ENCODE measurements at places on chromosomes 1 and 21.

DNA sequence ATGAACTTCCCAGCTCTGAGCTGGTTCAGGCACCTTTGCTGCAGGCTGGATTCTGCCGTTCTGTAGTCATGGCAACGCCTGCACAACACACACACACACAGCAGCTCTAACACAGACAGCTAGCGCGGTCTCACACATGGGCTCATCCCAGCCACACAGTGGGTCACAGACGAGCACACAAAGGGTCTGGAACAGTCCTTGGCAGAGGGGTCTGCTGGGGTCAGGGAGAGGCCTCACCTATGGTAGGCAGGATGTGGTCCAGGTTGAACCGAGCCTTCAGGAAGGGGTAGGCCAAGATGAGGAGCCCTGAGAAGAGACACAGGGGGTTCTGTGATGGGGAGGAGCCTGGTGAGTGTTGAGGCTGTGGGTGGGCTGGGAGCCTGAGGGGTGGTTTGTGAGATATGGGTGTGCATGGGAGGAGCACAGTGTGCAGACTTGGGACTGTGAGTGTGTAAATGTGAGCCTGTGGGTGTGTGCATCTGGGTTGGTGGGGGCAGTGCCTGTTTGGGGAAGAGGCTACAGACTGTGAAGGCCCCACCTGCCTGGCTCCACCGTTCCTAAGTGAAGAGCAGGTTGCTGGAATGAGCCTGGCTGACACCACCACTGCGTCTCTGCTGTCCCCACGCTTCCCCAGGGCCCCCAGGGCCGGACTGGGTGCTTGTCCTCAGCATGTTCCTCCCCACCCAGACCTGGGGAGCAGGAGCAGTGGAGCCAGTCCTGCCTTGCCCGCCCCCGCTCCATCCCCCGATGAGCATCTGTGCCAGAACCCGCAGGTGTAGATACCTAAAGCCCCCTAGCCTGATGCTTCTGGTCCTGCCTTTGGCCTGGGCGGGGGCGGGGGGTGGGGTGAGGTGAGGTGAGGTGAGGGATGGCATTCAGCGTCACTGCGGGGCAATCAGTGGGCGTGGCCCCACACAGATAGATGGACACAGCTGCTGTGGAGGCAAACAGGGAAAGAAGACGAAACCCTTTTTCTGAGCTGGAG is 1.5 kb downstream of the KNCN start:
- no peak for DNase-seq

GRCh38 chr1:79657951-79658658 is 651.6 kb upstream of the ADGRL4 start:
- DNase-seq: no peak

- peak; percentile 67 for DNase-seq
These were observed 30.9 kb downstream of the SNAP47 start for GRCh38 chr1:227766015-227766634.

- no peak for DNase-seq
These were observed 12.8 kb upstream of the AADACL4 start for GRCh38 chr1:12630946-12631530.

DNA sequence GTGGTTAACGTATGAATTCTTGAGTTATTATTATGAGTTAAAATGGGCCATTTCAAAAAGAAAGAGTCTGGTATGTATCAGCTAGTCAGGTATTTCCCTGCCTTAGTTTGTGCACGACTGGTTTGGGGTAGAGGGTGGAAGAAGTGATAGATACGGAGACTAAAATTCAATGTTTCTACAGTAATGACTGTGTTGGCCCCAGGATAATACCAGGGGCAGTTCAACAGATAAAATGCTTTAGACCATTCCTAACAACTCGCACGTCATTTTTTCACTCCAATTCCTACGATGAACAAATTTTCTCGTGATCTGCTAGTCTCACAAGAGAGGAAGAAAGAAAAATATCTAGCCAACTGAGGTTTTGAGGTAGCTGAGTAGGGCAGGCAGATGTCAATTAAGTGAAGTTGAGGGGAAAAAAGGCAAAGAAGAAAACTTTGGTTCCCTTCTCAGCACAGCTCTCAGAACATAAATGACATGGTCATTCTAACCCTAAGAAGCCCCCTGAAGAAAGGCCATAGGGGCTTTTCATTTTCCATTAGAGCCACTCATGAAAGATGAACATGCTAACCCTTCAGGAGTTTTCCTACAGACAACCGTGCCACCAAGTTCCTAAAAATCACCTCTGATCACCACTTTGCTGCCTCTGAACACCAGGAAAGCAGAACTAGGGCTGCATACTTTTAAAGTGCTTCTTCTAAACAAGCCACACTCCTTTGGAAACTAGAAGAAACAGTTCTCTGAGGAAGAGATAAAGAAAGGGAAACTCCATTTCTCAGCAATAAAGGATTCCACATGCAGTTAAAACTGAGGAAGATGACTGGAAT is 5.6 kb downstream of the MCOLN2 start:
- DNase-seq: no peak

DNA sequence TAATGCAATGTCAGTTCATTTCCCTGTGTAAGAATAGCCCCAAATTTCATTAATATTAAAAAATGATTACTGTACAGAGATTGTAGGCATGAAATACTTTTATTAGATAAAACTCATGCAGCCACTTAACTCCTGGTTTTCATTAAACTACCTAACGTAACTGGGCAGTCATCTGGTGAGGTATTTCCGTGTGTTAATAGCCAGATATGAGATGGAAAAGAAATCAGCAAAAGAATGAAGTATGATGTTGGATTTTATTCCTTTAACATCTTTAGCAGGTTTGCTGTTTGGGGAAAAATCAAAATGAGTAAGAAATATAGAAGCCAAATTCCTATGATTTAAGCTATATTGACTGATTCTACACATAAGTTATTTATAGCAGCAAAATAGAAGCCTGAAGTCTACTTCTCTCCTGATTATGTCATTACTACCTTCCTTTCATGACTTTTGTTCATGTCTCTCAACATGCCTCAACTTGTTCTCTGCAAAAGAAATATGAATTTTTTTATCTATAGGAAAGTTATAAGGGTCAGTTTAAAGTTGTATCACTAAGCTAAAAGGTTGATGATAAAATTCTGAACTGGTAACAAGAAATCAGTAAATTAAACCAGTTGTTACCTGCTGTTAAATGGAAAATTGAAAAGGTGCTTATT is 42.6 kb downstream of the CCDC18 start:
- DNase-seq: no peak

- no peak for DNase-seq
These were observed at the start of gene ATP1A2 for GRCh38 chr1:160115545-160116282. Gene ATP1A2, plus strand, starts transcription at chr1:160115759. Its CDS starts 103 bp downstream, at chr1:160115862.

GRCh38 chr21:45362077-45362747 is 42.8 kb upstream of the COL18A1 start:
- DNase-seq: no peak

GRCh38 chr1:47031059-47031458 is 7.6 kb downstream of the CYP4X1 start:
- DNase-seq: no peak

GRCh38 chr21:21606041-21606440 is 607.8 kb downstream of the NCAM2 start:
- no peak for DNase-seq

- no peak for DNase-seq
These were observed 323.5 kb downstream of the DUSP10 start for GRCh38 chr1:221418346-221418745.

DNA sequence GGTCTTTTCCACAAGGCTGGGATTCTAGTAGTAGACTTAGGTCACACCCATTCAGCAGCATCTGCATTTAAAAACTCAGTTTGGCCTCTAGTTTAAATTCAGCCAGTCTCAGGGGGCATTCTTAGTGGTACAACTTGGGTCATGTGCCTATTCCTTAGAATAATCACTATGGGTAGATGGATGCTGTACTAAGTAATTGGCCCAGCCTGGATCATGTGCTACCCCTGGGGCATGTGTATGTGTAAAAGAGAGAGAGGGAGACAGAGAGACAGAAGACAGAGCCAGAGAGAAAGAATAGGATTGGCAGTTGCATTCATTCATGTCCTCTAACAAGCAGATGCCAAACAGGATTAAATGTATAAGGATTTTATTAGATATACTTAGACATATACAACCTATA is 13.6 kb upstream of the SYT14 start:
- no peak for DNase-seq

DNA sequence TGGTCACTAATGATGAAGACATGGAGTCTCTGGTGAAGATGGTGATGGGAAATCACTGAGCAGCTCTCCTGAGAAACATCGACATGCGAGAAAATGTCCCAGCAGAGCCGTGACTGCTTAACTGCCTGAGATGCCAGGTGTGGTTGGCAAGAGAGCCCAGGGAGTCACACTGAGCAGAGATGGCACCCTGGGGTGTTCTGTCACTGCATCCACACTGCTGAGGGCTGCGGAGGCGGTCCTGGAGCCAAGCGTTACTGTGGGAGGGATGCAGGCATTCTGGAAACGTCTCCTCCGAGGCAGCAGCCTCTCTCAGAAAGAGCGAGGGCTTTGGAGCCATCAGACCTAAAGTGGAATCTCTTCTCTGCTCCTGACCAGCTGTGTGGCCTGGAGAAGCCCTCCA is 57.2 kb downstream of the EPHB2 start:
- DNase-seq: no peak

DNA sequence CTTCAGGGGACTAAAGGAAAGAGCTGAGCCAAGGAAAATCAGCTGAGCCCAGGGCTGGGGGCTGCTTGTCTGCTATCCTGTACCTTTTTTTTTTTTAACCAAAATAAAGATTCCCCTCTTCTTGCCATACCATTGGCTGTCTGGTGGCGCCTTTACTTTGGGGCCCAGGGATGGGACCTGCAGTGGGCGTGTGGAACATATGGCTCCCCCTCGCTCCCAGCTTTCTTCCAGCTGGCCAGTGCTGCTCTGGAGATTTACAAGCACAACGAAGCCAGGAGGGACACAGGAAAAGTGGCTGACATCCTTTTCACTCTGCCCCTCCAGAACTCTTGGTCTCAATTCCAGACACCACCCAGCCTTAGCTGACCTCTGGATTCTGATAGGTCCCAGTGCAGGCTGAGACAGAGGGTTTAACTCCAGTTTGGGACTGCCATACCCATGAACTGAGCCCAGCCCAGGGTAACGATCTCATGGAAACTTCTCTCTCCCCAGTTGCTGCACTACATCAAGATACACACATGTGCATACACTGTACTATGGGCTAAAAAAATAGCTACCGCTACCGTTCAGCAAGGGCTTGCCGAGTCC is 5.4 kb upstream of the SFN start:
- no peak for DNase-seq

DNA sequence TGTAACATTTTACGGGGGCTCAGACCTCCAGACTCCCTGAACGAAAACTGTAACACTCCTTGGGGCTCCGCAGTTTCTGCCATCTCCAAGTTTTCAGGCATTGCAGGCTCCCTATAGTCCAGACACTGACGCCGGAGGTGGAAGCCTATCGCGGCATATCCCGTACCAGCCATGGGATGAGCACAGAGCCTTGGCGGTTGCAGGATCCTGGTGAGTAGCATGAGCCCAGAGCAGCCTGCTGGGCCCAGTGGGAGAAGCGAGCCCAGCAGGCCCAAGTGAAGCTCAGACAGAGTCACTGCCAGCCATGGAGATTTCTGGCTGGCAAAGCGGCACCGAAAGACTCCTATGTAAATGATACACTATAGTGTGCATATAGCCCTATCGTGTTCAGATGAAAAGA is 446.8 kb downstream of the COL11A1 start:
- no peak for DNase-seq

- no peak for DNase-seq
These were observed 9.3 kb upstream of the KLHDC8A start for GRCh38 chr1:205365945-205366463.

GRCh38 chr1:6923012-6923411 is 137.8 kb downstream of the CAMTA1 start:
- no peak for DNase-seq

GRCh38 chr1:230008721-230009120 is 58.3 kb upstream of the GALNT2 start:
- DNase-seq: no peak

GRCh38 chr21:42537106-42537742 is 23.6 kb downstream of the SLC37A1 start:
- DNase-seq: no peak

DNA sequence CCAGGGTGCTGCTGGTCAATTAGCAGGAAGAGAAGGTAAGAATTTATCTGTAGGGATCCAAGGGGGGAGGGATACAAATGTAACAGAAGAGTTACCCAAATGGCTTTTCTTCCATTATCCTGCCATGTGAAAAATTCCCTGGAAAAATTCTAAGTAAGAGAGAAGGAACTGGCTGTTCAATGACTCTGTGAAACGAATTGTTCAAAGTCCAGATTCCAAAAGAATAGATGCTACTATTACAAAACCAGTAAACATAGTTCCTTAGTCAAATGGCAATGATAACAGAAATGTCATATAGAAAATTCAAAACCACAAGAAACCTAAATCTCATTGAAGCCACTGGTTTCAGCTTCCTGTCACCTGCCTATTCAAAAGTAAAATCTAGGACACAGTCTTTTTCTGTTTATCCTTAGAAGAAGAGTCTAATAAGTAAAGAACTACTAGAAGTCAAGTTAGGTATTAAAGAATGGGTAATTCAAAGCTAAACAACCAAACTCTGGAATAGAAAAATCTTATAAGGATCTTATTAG is 102.6 kb downstream of the ZNF644 start:
- DNase-seq: no peak

DNA sequence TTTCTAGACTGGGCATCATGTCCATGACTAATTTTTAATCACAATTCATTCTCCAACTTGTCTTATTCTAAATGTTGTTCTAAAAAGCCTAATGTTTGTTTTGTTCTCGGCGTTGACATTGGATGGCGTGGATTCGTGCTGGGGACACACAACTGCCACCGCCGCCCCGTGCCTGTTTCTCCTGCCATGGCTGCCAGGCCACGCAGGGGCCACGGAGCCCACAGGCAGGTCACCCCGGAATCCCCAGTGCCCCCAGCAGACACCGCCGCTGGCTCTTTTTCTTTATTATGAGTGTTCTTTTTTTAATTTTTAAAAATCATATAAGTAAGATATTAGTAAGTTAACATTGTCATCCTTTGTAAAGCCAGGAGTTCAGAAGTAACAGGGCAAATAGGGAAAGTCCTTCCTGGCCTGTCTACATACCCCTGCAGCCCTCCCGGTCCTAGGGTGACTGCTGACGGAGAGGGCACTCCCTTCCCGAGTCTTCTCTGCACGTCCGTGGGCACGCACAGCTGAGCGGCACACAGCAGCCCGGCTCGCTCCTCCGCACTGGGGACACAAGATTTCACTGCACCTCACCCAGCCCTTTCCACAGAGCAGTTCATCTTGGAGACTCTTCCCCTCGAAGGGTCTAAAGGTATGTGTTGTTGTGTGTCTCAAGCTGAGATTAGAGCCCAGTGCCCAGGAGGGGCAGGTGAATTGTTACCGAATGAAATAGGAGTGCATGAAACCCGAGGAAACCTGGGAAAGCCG is 32.1 kb downstream of the KRTAP10-1 start:
- no peak for DNase-seq

- no peak for DNase-seq
These were observed 36.9 kb upstream of the IFI16 start for GRCh38 chr1:158972841-158973240.

GRCh38 chr1:244919320-244920282 is 55.3 kb upstream of the HNRNPU start:
- DNase-seq: no peak

- DNase-seq: no peak
These were observed 681.5 kb downstream of the LRRIQ3 start for GRCh38 chr1:73516451-73516850.

GRCh38 chr1:156750711-156751450 is 594 bp downstream of the HDGF start:
- no peak for DNase-seq
